ENCODE measurements at places on chromosomes 7 and 10. TPM values are rescaled to one million over a fixed set of nuclear protein-coding genes. Genes with fewer than 3 reads are reported as not detected.
A peak's percentile ranks its signal among the peaks of the same experiment; 100 is the strongest.

Gene ADCYAP1R1
- not detected for total RNA-seq

Gene ZDHHC4
- 34.0 TPM for total RNA-seq

Gene GALNT17
- total RNA-seq, result 0.15 TPM

DNA sequence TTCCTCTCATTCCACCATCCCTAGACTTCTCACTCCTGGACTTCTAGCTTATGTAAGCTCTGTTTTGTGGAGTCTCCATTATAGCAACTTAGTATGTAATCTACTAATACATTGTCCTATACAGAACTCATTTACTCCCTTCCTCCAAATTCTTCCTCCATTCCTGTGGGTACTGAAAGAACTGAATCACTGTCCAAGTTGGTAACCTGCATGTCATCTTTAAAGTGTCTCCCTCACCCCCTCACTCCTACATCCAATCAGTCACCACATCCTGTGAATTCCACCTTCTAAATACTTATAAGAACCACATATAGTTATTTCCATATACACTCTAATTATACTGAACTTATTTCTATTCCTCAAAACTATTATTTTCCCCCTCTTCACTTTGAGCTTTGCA, 20.3 kb downstream of the AASS start:
- DNase-seq, result no peak

- DNase-seq, result no peak
These were observed 23.3 kb downstream of the MYOF start for GRCh38 chr10:93458821-93459257.

Gene NYAP1
- 0.15 TPM for total RNA-seq

GRCh38 chr10:11573497-11573896, 38.0 kb downstream of the USP6NL start:
- DNase-seq, result peak; percentile 49

Gene HOXA4
- total RNA-seq, result not detected

- DNase-seq, result no peak
These were observed 26.5 kb upstream of the PPP1R3A start for GRCh38 chr7:113945018-113945938.

DNA sequence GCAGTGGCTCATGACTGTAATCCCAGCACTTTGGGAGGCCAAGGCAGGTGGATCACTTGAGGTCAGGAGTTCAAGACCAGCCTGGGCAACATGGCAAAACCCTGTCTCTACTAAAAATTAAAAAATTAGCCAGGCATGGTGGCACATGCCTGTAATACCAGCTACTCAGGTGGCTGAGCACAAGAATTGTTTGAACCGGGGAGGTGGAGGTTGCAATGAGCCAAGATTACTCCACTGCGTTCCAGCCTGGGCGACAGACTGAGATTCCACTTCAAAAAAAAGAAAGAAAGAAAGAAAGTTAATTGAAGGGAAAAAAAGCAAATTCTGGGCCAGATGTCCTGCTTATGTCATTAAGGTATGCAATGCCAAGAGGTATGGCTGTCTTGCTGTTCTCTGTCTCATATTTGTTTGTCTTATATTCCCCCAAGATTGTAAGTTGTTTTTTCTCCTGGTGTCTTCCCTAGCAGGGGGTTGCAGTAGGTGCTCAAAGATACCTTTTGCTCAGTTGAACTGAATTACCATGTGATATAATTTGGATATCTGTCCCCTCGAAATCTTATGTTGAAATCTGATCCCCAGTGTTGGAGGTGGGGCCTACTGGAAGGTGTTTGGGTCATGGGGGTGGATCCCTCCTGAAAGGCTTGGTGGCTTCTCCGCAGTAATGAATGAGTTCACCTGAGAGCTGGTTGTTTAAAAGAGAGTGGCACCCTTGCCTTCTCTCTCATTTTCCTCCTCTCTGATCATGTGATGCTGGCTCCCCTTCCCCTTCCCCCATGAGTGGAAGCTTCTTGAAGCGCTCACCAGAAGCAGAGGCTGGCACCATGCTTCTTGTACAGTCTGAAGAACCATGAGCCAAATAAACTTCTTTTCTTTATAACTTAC, 60.9 kb downstream of the MYOF start:
- no peak for DNase-seq

Gene LRRTM3
- not detected for total RNA-seq

DNA sequence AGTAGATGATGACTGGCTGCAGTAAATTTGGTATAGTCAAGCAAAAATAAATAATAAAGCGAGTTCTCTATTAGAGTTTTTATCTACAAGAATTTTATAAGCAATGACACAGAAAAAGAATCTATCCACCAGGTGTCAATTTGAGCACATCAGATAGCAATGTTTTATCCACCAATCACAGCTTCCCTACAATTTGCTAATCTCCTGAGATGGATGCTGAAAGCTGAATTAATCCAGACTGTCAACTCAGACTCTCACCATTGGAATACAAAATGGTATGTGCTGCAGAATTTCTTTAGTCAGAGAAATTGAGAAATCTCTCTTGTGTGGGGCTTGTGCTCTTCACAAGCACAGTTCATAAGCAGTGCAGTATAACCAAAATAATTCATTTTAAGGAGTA, 888.9 kb upstream of the GHITM start:
- DNase-seq, result no peak

Gene CDH23
- 0.16 TPM for total RNA-seq

DNA sequence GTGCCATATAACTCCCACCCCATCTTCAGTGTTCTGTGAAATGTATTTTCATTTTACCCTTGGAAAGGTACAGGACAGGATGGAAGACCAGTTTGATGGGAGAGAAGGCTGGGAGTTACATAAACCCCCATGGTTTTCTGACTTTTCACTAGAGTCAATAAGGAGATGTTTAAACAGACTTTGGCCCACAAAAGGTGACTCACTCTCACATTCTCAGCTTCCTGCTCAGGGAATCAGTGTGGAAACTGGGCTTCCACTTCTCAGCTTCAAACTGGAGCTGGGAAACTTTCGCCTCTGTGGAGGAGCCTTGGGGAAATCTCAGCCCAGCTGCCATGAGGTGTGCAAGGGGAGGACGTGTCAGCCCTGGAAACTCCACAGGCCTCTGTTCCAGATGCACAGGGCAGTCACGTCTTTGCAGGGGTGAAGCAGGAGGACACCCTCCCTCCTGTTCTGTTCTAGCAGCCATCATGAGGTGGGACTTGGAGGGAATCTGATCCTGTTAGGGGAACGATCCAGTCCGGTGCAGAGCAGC, 560.5 kb upstream of the GALNT17 start:
- no peak for DNase-seq

DNA sequence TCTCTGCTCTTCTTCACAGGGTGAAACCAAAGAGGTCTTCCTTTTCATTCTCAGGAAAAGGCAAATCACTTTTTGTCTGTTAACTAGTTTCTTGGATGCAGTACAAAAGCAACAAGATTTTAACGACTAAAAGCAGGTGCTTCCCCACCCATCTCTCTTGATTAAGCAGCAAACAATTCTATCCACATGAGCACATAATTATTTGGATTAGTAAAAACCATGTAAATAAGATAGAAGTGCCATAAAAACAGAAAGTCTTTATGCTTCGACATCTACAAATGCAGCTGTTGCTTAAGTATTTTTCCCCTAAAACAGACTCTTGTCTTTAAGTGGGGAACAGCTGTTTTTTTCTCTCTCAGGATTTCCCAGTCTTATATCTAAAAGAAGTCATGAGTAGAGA, 37.4 kb downstream of the USP54 start:
- no peak for DNase-seq

Gene SORCS1
- 0.15 TPM for total RNA-seq
